CD4-positive, alpha-beta T cell treated with Interleukin-15 for 4 hours (primary cell): ENCODE measurements at places on chromosomes 1 and 21.
A peak's percentile ranks its signal among the peaks of the same experiment; 100 is the strongest.

GRCh38 chr1:218415726-218416125 is 70.6 kb downstream of the TGFB2 start:
- DNase-seq, result no peak

- DNase-seq, result no peak
These were observed 115.9 kb downstream of the TM2D1 start for GRCh38 chr1:61609040-61609439.

DNA sequence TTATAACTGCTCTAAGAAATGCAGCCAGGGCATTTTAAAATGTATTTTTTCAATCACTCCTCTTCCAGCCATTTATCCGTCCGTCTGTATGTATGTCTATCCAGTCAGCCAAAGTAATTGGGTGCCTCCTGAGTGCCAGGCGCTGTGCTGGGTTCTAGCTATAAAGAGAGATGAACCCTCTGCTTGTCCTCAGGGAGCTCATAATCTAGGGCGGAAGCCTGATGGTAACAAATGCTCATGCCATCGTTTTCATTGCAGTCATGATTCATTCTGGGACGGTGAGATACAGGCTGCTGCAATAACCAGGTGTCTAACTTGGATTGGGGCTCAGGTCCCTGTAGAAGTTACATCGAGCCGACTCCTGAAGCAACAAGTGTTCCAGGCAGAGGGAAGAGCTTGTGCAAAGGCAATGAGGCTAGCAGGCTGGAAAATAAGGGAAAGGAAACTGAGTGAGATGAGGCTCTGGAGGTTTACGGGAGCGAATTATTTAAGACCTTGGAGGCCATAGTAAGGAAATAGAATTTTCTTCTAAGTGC is 11.6 kb downstream of the IFI6 start:
- DNase-seq, result peak; percentile 26

DNA sequence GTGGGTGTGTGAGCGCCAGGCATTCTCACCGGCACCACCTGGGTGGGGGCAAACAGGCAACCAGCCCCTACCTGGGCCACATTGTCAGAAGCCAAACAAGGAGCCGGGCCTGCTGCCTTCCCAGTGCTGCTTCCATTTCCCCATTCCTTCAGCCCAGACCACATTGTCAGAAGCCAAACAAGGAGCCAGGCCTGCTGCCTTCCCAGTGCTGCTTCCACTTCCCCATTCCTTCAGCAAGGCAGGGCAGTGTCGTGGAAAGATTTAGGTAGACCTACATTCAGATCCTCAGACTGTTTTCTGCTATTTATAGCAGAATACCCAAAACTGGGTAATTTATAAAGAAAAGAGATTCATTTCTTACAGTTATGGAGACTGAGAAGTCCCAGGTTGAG is 47.0 kb upstream of the EFHD2 start:
- no peak for DNase-seq

GRCh38 chr1:32998997-32999396 is 34.4 kb upstream of the RNF19B start:
- DNase-seq, result no peak

- DNase-seq, result no peak
These were observed 935.2 kb downstream of the PLA2G4A start for GRCh38 chr1:187763976-187764375.

DNA sequence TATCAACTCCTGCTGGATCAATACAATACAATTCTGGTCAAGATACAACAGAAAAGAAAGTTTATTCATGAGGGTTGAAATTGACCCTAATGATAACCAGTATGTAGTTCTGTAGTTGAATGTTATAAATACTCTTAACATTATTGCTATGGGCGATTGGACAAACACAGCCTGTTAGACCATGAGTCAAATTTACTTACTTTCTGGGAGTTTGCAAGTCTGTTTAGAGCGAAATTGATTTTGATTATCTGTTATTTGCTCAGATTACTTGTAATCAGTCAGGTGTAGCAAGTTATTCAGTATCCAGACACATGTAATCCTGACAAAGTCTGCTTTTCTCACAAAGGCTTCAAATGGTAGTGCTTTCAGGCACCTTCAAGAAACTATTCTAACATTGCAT is 216.6 kb upstream of the B3GALT2 start:
- DNase-seq, result no peak

- no peak for DNase-seq
These were observed 1.5 kb upstream of the HNRNPU start for GRCh38 chr1:244865820-244866219.

DNA sequence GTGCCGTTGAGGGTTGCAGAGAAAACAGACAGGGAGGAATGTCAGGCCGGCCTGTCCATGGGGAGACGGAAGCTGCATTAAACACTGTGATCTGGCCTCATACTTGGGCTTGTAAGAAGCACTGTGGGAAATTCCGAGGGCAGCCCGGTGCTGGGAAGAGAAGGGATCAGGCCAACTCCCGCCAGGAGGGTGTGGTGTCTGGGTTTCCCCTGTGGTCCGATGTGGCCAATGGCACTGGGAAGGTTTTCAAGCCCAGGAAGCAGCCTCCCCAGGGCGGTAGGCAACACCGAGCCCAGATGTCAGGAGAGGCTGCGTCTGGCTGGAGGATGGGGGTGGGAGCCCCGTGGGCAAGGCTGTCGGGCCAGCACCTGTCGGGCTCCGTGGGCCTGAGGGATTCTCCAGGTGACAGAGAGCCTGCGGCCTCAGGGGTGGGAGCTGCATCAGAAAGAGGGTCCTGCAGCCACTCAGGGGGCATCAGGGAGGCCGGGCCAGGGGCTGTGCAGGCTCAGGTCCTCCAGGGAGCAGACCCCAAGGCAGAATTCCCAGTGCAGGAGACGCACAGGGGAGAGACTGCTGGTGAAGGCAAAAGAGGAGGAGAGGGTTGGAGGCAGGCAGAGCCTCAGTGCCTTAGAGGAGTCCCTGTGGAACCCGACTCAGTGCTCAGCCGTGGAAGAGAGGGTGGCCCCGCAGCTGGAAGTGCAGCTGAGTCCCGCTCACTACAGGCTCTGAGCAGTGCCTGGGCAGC is 8.4 kb downstream of the UBASH3A start:
- no peak for DNase-seq

GRCh38 chr1:70071601-70072000 is 133.8 kb downstream of the LRRC40 start:
- DNase-seq, result no peak

DNA sequence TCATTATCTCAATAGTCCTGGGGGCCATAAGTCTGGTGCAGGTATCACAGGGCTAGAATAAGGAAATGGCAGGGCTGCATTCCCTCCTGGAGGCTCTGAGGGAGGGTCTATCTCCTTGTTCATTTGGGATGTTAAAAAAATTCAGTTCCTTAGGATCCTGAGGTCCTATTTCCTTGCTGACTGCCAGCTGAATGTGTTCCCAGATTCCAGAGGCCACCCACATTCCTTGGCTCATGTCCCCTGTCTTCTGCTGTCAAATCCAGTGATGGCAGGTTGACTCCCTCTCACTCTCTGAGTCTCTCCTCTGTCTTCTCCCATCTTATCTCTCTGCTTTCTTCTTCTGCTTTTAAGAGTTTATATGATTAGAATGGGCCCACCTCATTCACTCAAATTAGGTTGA is 400.6 kb downstream of the PTPRU start:
- no peak for DNase-seq

- peak; percentile 69 for DNase-seq
These were observed 63.4 kb upstream of the COA6 start for GRCh38 chr1:234309598-234310459.

- no peak for DNase-seq
These were observed 2.7 kb upstream of the DMAP1 start for GRCh38 chr1:44210595-44210994.

- no peak for DNase-seq
These were observed 12.0 kb upstream of the WNT3A start for GRCh38 chr1:227994632-227995300.

DNA sequence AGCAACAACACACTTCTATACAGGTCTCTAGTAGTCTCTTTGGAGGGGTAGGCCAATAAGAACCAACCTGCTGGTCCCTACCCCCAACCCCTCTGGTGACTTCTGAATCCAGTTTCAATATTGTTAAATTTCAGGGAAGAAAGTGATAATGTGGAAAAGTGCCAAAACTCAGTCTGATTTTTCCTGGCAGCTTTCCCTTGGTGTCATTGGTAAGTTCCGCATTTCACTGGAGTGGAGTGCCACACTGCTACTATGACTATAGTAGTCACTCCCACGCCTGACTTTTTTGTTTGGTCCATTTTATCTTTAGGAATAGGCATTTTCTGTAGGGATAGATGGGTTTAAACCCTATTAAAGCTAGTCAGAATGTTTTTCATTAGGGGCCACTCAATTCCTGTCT is 5.7 kb upstream of the ARID1A start:
- no peak for DNase-seq

DNA sequence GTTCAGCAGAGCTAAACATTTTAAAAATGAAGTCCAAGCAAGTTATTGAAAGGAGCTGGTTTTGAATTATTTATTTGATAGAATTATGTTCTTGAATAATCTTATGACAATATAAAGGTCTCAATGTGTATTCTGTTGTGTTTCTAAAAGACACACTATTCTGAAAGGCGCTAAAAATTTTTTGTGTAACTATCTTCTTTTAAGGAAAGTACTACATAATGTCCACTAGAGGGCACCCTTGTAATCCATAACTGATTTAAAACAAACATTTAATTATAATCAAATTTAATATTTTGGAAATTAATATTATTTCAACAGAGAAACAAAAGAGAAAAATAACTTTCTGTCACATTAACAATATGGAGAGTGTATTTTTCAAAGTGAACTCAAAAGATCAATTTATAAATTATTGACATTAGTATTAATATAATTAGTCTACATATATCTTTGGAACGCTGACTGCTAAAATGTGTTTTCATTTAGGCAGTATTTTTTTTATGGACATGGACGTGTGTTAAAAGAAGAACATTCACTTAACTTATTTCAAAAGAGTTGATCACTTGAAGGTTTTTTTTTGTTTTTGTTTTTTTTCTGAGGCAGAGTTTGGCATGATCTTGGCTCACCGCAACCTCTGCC is 248.4 kb downstream of the DENND1B start:
- DNase-seq, result peak; percentile 28

DNA sequence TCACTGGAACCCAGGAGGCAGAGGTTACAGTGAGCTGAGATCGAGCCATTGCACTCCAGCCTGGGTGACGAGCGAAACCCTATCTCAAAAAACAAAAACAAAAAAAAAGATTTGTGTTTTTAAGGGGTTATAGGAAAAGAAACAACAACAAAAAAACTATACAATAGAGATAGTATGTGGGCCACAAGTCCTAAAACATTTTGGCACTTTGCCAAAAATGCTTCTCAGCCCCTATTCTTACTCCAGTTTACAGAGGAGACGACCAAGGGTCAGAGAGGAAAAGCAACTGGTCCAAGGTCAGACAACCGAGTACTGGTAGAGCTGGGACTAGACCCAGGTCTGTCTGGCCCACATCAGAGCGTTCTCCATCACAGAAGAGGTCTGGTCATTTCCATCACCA is 3.0 kb downstream of the FBXO44 start:
- DNase-seq, result no peak

DNA sequence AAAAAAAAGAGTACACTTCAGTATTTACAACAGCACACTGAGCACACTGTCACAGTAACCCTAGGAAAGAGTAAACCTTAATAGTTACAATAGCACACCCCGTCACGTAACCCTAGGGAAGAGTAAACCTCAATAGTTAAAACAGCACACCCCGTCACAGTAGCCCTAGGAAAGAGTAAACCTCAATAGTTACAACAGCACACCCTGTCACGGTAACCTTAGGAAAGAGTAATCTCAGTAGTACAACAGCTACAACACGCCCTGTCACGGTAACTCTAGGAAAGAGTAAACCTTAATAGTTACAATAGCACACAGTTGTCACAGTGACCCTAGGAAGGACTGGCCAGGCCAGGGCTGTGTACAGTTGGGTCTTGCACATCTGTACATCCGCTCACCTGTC is 3.0 kb downstream of the CDK11A start:
- DNase-seq, result no peak

GRCh38 chr1:85847356-85847755 is 139.1 kb upstream of the ZNHIT6 start:
- no peak for DNase-seq

GRCh38 chr1:221994274-221994698 is 252.4 kb upstream of the DUSP10 start:
- no peak for DNase-seq

- DNase-seq, result no peak
These were observed 322.9 kb downstream of the MATN1 start for GRCh38 chr1:30400507-30400906.

DNA sequence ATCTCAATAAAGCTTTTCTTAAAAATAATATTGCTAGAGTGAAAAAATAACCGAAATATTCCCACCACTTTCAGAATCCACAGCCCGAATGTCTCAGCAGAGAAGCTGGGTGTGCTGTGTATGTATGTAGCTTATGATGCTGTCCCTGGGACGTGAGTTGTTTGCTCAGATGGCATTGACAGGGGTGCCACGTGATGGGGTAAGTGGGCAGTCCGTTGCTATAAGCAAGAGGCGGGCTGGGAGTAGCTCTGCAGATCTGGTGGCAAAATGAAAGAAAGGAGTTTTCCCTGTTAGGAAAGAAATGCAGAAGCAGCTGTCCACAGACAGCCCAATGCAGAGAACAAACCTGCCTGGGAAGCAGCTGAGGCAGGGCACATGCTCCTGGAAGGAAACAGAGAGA is 3.8 kb upstream of the FAM20B start:
- DNase-seq, result no peak

- DNase-seq, result no peak
These were observed 65.6 kb upstream of the DMRTA2 start for GRCh38 chr1:50488876-50489275.

- no peak for DNase-seq
These were observed 19.6 kb upstream of the TACSTD2 start for GRCh38 chr1:58596631-58597052.

DNA sequence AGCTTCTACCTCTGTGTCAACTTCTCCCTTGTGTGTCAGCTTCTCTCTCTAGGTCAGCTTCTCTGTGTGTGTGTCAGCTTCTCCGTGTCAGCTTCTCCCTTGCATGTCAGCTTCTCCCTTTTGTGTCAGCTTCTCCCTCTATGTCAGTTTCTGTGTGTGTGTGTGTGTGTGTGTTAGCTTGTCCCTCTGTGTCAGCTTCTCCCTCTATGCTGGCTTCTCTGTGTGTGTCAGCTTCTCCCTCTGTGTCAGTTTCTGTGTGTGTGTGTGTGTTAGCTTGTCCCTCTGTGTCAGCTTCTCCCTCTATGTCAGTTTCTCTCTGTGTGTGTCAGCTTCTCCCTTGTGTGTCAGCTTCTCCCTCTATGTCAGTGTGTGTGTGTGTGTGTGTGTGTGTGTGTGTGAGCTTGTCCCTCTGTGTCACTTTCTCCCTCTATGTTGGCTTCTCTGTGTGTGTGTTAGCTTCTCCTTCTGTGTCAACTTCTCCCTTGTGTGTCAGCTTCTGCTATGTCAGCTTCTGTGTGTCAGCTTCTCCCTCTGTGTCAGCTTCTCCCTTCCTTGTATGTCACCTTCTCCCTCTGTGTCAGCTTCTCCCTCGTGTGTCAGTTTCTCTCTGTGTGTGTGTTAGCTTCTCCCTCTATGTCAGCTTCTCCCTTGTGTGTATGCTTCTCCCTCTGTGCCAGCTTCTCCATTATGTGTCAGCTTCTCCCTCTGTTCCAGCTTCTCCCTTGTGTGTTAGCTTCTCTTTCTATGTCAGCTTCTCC is 6.3 kb upstream of the UBXN10 start:
- DNase-seq, result no peak
